ENCODE measurements at places on chromosomes 3 and 15.

GRCh38 chr3:87082796-87083440, 92.0 kb upstream of the VGLL3 start:
- no peak overlapping the region for H3K27ac ChIP-seq
- no peak overlapping the region for H3K4me3 ChIP-seq
- no peaks in the 10 kb centered on the region for H3K4me1 ChIP-seq
- no peaks in the 10 kb centered on the region for H3K27me3 ChIP-seq
- no peak for DNase-seq

- no peak overlapping the region for H3K27ac ChIP-seq
- H3K4me1 ChIP-seq = no peaks in the 10 kb centered on the region
- no peak for DNase-seq
- no peaks in the 10 kb centered on the region for H3K27me3 ChIP-seq
Observed at GRCh38 chr3:73653351-73653750, 28.6 kb upstream of the PDZRN3 start.

DNA sequence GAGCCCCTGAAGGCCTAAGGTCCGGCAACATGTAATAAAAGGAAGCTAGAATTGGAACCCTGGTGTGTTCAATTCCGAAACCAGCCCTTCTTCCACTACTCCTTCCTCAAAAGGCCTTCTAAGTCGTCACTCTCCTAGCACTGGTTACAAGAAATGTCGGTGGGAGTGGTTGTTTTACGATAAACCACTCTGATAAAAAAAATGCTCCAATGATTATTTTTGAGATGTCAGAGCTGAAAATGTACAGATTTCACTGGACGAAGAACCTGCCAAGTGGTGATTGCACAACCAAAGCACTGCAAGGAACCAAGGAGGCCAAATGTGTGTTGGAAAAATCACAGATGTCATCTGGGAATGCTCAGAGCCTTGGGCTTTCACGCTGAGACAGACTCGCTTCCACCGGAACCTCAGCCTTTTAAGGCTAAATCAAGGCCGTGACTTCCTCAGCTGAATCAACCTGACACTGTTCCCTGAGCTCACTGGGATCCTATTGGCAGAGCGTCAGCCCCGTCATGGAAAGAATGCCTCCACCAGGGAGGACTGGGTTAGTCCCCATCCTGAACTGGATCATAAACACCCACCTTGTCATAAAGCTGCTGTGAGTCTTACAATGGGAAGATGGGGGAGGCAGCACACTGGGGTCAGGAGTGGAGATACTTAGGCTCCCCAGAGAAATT, 108.1 kb upstream of the THBS1 start:
- H3K4me1 ChIP-seq = no peaks in the 10 kb centered on the region
- H3K27ac ChIP-seq = peak overlapping the region; percentile 76
- no peaks in the 10 kb centered on the region for H3K36me3 ChIP-seq
- DNase-seq = peak; percentile 78
- H3K27me3 ChIP-seq = no peaks in the 10 kb centered on the region

- H3K4me1 ChIP-seq = no peaks in the 10 kb centered on the region
- no peaks in the 10 kb centered on the region for H3K36me3 ChIP-seq
- no peak overlapping the region for H3K4me3 ChIP-seq
- no peak for DNase-seq
Observed at GRCh38 chr3:78529601-78530000, 1238.2 kb downstream of the ROBO1 start.

DNA sequence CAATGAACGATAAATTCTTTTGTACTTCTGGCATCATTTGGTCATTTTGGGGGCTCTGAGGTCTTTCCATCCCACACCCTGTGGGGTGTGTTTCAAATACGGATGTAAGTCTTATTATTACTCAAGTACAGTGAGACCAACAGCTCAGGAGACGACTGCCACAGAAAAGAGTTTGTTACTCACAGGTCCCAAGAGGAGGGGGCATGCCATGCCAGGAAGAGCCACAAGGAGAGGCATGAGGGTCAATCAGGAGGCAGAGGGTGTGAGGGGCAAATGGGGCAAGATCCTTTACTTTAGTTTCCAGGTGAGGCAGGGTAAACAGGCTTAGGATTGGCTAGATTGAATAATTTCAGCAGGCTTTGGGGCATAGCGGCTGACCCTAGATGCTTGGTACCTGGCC, 21.6 kb downstream of the TRH start:
- H3K27me3 ChIP-seq = no peaks in the 10 kb centered on the region
- H3K4me3 ChIP-seq = no peak overlapping the region
- H3K27ac ChIP-seq = no peak overlapping the region
- no peaks in the 10 kb centered on the region for H3K4me1 ChIP-seq
- DNase-seq = no peak

- DNase-seq = no peak
- H3K4me3 ChIP-seq = no peak overlapping the region
Observed at GRCh38 chr3:181730316-181730715, 18.6 kb downstream of the SOX2 start.

- H3K36me3 ChIP-seq = no peaks in the 10 kb centered on the region
- H3K27me3 ChIP-seq = no peaks in the 10 kb centered on the region
- peak overlapping the region; percentile 2 for H3K4me3 ChIP-seq
Observed at GRCh38 chr15:99452728-99453636, 112.8 kb upstream of the MEF2A start.

- no peaks in the 10 kb centered on the region for H3K4me1 ChIP-seq
- no peaks in the 10 kb centered on the region for H3K36me3 ChIP-seq
- H3K27me3 ChIP-seq = no peaks in the 10 kb centered on the region
- H3K4me3 ChIP-seq = no peak overlapping the region
- no peak for DNase-seq
Observed at GRCh38 chr3:160027541-160028195, 39.0 kb downstream of the IL12A start.

- peaks cover 73% of the 10 kb centered on the region for H3K4me1 ChIP-seq
- no peak for DNase-seq
- H3K27ac ChIP-seq = peak overlapping the region; percentile 54
- H3K27me3 ChIP-seq = no peaks in the 10 kb centered on the region
- no peak overlapping the region for H3K4me3 ChIP-seq
Observed at GRCh38 chr15:94238539-94239118, 7.3 kb downstream of the MCTP2 start.

- peak; percentile 93 for DNase-seq
- H3K27ac ChIP-seq = peak overlapping the region; percentile 90
- peaks cover 88% of the 10 kb centered on the region for H3K4me1 ChIP-seq
- no peaks in the 10 kb centered on the region for H3K36me3 ChIP-seq
- H3K4me3 ChIP-seq = peak overlapping the region; percentile 62
- peaks cover 10% of the 10 kb centered on the region for H3K27me3 ChIP-seq
Observed at GRCh38 chr3:31980530-31981205, 394 bp downstream of the OSBPL10 start.

DNA sequence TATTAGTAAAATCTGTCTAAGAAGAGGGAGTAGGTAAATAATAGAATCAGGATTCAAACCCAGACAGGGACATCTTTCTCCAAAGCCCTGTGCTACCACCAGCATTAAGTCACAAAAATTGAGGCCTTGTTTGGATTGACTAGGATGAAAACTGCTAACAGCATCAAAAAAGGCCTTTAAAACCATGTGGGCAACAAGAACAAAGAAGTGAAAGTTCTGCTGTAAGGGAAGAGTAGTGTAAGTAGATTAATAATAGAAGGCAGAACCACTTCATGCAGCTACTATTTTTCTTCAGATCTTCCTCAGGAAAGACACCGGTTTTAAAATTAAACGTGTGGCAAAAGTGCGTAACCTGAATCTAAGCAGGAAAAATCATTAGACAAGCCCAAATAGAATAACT, 15.3 kb upstream of the KBTBD12 start:
- no peaks in the 10 kb centered on the region for H3K27me3 ChIP-seq
- H3K4me3 ChIP-seq = no peak overlapping the region
- no peaks in the 10 kb centered on the region for H3K36me3 ChIP-seq
- H3K27ac ChIP-seq = no peak overlapping the region

All from spleen (tissue), 13 donors.